Neural crest cell (in vitro differentiated cells): ENCODE measurements at places on chromosomes 2 and 18. TPM values are rescaled to one million over a fixed set of nuclear protein-coding genes. Genes with fewer than 3 reads are reported as not detected.

USP40 gene
- total RNA-seq = 25.3 and 28.3 TPM in 2 replicates

SNTG2 gene
- total RNA-seq = 0.36 and 0.47 TPM in 2 replicates

GRCh38 chr18:58871514-58872420 is 7.1 kb downstream of the ZNF532 start:
- no peak for DNase-seq

LCT gene
- total RNA-seq = 0.14 and 0.19 TPM in 2 replicates

WDR33 gene
- 72.4 and 80.5 TPM in 2 replicates for total RNA-seq

TEKT4 gene
- total RNA-seq = not detected in 2 replicates

- no peak for DNase-seq
Measured at GRCh38 chr2:161141033-161141432, 19.2 kb upstream of the TANK start.
